ENCODE measurements at places on chromosomes 6 and 20.

DNA sequence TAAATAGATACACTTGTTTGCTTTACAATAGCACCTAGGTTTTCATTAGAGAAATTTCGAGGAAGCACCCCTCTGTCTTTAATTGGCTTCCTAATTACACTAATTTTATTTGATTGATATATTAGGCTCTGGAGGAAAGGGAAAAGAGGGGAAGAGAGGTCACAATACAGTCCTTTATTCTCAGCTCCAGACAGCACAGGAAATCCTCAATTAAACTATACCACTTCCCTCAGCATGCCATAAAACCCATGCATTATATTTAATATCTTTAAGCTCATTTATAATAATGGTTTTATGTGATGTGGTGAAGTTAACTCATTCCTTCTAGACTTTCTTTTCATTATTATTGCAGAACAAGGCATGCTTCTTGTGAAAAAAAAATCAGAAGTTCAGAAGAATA lies 17.7 kb upstream of the PDE7B start:
- DNase-seq, result no peak

- DNase-seq, result no peak
These were observed 60.2 kb downstream of the GPR63 start for GRCh38 chr6:96777113-96777512.

GRCh38 chr6:6788394-6789032 lies 200.0 kb downstream of the LY86 start:
- no peak for DNase-seq

DNA sequence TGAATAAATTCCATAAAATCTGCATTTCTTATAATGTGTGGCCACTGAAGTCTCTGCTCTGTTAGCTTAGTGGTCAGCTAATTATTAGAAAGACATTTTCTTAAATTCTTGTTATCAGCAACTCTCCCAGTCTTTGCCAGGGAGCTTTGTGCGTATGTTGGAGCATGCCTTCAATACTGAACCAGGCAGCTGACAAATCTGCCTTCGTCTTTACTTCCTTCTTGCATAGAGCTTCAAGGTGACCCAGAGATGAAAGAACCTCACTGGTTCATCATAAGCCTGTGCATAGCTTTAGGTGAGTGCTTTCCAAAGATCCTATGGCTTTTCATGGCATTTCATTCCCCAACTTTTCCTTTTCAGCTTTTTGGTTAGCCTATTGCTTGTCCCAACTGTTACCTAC lies 43.0 kb upstream of the NELFCD start:
- DNase-seq, result no peak

DNA sequence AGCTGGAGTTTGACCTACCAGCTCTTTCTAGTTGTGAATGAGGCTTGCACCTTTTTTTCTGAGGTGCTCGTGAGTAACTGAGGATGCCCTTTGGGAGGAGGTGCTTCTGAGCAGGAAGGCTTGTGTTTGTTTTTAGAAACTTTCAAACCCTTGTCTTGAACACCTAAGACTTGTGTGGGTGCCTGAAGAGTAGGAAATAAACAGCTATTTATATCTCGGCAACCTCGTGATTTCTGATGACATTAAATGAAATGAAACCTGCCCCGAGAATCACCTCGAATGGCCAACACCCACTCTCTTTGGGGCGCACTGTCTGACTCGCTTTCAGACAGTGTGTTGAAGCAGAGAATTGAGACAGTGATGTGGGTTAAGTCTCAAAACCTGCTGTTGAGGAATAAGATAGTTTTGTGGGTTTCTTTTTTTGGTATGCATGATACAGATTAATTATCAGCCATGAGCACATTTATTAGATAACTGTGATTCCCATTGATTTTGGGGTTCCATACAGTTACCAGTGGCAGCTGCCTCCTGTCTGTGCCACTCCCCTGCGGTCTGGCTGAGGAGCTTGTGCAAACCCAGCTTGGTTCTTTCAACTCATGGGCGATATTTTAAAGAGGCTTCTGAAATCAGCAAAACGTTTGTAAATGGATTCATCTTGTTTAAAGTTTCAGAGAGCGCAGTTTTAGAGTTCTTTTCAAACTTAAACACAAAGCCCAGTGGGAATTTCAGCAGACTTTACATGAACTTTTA lies 8.4 kb downstream of the IRF4 start:
- no peak for DNase-seq

DNA sequence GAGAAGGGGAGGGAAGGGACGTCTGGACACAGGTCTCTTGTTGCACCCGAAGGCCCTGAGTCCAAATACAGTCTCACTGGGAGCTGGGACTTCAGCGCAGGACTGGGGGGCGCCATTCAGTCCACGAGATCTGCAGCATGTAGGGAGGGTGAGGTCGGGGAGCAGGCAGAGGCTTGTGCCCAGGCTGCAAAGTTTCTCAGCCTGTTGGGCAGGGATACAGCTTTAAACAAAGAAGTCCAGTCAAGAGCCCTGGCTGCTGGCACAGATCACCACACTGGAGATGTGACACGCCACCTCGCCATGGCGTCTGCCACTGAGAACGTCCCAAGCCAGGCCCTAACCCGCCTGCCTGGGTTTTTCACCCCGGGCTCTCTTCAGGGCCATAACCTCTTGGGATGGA lies 256.6 kb downstream of the DLL1 start:
- DNase-seq, result no peak

DNA sequence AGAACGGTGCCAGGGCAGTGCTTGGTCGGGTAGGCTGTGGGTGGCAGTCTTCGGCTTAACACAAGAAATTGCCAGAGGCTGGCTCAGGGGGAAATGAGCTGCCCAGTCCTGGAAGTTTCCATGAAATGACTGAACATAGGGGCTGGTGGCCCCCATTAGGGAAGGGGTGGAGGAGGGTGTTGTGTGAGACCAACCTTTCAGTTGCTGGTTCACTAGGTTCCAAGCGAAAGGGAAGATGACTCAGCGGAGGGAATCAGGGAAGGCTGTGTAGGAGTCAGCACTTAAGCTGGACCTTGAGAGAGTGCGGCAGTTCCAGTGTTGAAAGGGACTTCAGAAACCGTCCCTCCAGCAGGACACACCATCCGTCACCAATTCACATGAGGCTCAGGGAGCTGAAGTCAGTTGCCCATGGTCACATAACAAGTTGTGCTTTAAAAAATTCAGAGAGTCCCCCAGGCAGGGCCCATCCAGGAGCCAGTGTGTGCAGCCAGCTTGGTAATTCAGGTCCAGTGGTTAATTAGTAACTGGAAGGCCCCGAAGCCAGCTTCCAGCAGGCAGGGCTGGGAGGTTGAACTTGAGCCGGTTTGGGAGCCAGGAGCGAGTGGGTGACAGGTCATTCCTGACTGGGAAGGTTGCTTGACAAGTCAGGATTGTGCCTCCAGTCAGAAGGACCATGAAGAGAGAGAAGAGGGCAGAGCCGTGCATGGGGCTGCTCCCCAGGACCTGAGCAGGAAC lies at the start of gene SGK2:
Gene SGK2 (plus strand): TSS at position 616 of the 735 bp plus-strand sequence. CDS start 7,469 bp downstream, outside the sequence.
- DNase-seq, result no peak

GRCh38 chr20:376750-377149 lies 3.8 kb upstream of the TRIB3 start:
- no peak for DNase-seq

- no peak for DNase-seq
These were observed 14.9 kb upstream of the HDDC2 start for GRCh38 chr6:125316621-125317020.

Data from GOT3 (cell line).